ENCODE measurements at places on chromosomes 7 and 10.
A peak's percentile ranks its signal among the peaks of the same experiment; 100 is the strongest.

- DNase-seq, result peak; percentile 24
Measured at GRCh38 chr7:47179812-47180515, 401.9 kb downstream of the TNS3 start.

DNA sequence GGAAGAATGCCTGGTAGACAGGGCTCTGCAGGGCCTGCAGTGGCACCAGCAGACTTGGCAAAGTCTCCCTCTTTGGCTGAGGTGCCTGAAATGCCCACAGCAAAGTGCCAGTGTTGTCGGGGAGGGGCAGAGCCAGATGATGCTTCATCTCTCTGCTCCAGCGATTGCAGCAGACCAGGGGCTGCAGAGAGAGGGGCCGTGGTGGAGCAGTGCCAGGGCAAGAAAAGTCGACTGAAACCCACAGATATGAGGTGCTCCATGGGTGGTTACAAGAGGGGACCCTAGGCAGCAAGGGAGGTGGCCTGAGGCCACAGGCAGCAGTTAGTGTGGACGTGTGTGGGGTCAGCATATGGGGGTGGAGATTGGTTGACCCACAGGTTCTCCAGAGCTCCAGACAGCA, 123.5 kb upstream of the SHH start:
- no peak for DNase-seq

DNA sequence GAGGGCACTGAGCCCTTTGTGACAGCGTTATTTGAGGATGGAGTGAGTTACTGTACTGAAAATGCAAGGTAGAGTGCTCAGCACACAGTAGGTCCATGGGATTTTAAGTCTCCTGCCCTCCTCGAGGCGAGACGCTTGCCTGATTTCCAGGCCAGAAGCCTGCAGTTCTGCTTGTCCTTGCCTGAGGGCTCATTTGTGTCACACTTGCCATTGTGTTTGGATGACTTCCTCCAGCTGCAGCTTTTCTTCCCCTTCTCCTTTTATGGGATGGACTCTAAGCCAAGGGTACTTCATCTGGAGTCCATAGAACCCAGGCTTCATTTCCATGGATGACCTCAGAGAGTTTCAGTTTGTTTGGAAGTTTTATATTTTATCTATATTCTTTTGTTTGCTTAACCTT, 304.2 kb upstream of the BMPER start:
- DNase-seq, result no peak

DNA sequence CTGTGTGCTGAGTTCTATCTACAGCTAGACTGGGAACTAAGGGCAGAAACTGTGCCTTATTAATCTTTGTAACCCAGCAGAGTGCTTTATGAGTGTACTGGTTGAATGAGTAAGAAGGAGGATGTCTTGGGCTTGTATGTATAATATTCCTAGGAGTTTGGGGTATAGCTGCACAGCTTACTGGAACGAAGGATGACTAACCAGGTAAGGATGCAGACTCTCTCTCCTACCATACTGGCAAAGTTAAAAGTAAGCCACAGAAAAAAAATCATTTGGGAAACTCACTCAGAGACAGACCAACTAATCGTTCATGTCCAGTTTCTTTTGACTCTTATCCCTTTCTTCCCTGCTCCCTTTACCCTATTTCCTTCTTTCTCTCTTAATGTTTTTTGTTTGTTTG, 1.4 kb upstream of the DHTKD1 start:
- peak; percentile 54 for DNase-seq

DNA sequence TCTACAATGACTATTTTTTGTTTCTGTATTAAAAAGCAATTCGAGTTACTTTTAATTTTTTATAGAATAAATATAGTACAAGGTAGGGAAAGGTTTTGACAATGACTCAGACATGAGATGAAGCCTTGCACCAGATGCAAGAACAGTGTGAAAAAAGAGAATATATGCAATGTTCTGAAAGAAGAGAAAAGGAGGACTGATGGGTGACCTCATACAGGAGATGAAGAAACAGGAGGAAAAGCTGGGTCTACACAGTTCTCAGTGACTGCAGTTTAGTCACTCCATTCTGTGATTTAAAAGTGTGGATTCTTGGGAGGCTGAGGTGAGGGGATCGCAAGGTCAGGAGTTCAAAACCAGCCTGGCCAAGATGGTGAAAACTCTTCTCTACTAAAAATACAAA, 38.3 kb upstream of the YAE1 start:
- no peak for DNase-seq

- no peak for DNase-seq
Measured at GRCh38 chr7:80581486-80582260, 56.8 kb upstream of the CD36 start.

- no peak for DNase-seq
Measured at GRCh38 chr10:21230219-21230618, 295.3 kb downstream of the SKIDA1 start.

- DNase-seq, result no peak
Measured at GRCh38 chr7:151254316-151254715, 5.8 kb upstream of the SMARCD3 start.

DNA sequence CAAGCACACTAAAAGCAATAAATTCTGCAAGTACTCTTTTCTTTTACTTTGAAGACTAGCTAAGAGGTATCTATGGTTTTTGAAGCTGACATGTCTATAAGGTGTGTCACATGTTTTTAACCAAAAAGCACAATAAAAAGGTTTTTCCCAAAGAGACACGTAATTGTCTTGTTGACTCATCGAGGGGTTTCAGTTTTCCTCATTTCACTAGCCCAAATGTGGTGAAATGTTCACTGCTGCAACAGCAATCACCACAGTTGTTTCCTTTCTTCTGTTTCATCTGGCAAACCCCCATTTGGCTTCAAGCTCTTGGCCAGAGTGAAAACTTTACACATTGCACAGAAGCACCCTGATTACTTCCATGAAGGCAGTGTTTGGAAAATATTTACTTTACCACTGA, 3.8 kb upstream of the HOXA4 start:
- no peak for DNase-seq

DNA sequence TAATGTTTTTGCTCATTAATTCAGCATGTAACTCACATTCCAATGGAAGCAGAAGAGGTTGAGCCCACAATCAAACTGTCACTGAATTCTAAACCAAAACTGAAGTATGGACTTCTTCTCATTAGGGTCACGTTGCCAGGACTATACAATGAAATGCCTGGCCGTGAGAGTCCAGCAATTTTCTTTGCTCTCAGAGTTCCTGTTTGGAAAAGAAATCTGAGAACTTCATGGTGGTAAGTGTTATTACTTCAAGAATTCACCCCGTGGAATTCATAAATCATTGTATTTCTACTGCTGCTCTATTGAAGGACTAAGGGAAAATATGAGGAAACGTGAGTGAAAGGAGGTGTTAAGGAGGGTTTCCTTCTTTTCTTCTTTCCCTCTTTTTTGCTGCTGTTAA, 441.8 kb upstream of the AKR1E2 start:
- peak; percentile 28 for DNase-seq

GRCh38 chr7:1674161-1675035, 4.3 kb downstream of the ELFN1 start:
- DNase-seq, result no peak

DNA sequence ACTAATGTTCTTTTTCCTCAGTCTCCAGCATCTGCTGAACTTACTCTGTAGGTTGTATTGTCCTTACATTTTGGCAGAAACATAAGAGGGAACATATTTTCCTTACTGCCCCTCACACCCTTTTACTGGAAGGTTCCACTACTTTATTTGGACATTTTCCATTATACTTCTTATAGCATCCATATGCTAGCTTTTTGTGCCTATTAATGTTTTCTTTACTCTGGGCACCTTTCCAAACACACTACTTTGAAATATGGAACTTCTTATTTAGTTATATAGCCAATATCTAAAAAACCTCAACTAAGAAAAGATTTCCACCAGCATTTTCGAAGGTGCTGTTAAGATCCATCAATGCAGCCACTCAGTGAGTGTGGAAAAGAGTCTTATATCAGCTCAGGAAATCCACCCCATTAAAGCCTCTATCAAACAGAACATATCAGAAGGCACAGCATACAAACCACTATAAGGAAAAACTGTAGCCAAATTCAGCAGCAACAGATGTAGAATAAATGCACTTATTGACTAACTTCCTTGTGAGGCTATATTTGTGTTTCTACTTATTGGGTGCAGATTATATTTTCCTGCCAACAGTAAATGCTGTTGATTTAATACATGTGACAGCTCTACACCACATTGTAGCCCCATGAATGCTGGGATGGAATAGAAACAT, 272.5 kb upstream of the SEMA3E start:
- DNase-seq, result no peak

- no peak for DNase-seq
Measured at GRCh38 chr7:7704867-7705266, 13.5 kb downstream of the RPA3 start.
